Epithelial cell of proximal tubule (primary cell): ENCODE measurements at places on chromosomes 2 and 18.

DNA sequence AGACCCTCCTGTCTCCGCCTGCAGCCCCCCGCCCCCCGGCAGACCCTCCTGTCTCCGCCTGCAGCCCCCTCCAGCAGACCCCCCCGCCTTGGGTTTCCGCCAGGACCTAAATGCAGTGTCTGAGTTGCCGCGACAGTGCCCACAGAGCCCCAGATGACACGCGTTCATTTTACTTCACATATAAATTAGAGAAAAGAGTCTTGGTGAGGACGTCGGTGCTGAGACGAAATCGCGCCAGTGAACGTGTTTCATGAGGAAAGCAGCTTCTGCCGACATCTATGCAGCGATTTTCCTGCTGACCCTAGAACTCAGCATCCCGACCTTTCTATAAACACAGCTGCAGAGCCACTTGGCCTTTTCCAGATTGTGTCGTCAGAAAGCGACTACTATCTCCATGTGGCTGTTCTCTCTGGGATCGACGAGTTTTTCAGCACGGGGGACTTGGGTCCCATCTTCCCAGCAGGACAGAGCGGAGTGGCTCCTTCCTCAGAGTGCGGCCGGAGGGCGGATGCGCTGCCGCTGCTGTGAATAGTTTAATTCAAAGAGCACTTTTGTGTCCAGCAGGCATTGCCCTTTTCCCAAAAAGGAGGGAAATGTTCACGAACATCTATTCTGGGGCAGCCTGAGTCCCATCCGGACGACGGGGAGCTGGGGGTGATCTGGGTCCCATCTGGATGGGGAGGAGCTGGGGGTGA lies 136.7 kb downstream of the NFATC1 start:
- no peak for DNase-seq

DNA sequence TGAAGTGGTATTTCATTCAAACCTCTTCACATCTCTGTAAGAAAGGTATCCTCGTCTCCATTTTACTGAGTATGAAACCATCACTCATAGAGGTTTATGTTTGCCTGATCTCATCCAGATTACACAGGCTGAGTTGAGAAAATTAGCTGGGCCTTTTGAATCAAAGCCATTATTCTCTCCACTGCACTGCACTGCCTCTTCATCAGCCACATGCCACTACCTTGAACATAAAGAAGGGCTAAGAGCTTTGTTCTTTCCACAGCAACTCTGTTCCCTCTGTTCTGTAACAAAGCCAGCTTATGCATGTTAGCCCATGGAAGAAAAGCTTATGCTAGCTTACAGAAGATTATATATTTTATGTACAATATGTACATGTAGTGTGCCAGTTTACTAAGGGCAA lies 362.6 kb upstream of the DLGAP1 start:
- no peak for DNase-seq

DNA sequence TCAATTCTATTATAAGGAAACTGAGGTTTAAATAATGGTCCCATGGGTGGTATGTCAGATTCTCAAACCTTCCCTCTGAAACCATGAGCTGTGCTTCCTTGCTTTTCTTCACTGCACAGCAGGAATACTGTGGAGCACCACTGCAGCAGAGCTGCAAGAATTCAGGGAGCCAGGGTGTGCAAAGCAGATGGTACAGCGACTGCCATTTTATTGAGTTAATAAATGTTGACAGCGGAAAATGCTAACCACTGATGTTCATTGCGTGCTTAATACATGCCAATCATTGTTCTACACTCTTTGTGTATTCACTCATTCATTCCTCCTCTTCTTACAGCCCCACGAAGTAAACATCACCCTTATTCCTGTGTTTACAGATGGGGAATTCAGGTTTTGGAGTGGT lies 152.2 kb upstream of the THSD7B start:
- DNase-seq = no peak

GRCh38 chr2:20507166-20507692 lies 60.4 kb downstream of the RHOB start:
- no peak for DNase-seq

- DNase-seq = no peak
Measured at GRCh38 chr2:193072647-193073046, 877.9 kb upstream of the TMEFF2 start.

- no peak for DNase-seq
Measured at GRCh38 chr2:202911203-202911511, 316 bp downstream of the WDR12 start.

DNA sequence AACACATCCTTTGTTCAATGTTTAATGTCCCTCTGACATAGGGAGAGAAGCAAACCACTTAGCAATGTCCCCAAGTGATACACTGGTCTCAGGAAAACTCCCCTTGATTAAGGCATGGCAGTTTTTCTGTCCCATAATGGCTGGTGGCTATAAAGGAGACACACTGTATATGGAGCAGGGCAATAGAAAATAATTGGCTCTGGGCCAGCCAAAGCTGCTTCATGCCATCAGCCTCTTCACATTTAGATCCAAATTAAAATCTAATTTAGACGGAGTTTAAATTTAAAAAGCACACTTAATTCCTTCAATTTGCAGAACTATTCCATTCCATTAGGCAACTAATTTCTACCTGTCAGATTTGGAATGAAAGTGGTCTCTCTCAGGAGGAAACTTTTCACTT lies 638.1 kb downstream of the DSC3 start:
- no peak for DNase-seq

DNA sequence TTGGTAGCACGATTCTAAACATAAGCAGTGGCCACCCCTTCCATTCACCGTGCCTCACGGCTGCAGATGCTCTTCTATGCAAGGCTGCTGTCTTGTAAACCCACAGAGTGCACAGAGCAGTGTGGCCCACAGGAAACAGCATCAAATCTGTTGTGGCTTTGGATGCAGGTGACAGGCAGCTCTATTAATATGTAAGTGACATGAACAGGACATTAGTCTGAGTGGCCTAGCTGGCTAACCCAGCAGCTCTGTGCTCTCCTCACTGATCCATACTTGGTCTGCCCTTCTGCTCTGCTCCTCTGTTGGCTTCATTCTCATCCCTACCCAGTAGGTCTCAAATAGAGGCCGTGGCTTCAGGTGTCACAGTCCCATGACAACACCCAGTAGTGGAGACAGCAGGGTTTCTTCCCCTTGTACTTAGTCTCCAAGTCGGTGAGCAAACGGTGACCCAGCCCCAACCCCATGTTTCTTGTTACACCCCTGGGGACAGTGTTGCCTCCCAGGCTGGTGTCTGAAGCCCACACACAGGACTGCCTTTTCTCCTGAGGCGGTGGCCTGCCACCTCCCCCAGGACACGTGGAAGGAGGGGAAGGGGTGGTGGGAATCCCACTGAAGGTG lies 5.8 kb downstream of the SH3RF3 start:
- DNase-seq = no peak

- DNase-seq = no peak
Measured at GRCh38 chr2:65228263-65228750, 676 bp downstream of the ACTR2 start.

DNA sequence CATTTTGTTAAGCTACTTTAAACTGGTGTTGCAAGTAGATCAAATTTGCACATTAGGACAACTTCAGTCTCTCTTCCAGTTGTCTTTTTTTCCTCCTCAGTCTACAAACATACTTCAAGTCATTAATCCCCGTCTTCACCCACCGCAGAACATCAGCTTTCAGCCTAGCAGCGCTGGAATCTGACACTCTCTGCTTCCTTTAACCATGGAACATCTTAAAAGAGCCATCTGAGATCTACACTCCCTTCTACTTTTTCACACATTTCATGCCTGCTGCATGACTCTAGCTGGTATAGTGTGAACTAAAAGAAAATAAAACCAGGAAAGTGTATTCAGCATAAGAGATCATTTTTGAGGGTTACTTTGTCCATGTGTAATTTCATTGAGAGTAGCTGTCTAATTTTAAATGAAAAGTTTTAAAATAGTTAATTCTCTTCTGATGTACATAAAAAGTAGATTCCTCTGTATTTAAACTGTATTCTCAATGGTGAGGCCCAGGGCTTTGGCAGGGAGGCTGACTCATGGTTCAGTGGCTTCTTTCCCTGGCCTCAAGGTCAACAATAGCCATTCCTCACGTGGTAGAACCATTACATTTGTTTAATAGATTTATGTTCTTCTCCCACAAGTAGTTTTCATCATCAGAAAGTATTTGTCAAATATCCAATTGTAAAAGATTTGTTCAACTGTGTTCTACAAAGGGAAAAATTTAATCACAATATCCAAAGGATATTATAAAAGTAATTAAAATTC lies 16.5 kb downstream of the SGPP2 start:
- no peak for DNase-seq

DNA sequence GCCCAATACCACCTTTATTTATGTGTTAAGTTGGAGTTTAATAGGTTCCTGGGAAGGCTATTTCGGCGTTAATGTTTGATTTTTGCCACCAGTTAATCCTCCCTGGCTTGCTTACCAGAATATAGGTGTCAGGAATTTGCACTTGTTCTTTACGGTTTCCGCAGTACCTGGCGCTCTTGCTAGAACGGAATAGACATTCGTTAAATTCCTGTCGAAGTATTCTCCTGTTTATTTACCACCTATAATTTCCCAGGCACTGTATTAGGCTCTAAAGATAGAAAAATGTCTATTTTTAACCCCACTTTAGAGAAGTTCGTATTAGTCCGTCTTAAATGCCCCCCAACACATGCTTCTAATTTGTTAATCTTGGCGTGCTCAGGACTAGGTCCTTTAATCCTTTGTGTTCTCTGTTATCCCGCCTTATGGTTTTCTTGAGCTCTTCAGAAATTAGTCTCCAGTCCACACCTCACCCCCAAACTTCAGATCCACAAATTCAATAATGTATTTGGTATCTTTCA lies 575 bp downstream of the CCDC150 start:
- no peak for DNase-seq

DNA sequence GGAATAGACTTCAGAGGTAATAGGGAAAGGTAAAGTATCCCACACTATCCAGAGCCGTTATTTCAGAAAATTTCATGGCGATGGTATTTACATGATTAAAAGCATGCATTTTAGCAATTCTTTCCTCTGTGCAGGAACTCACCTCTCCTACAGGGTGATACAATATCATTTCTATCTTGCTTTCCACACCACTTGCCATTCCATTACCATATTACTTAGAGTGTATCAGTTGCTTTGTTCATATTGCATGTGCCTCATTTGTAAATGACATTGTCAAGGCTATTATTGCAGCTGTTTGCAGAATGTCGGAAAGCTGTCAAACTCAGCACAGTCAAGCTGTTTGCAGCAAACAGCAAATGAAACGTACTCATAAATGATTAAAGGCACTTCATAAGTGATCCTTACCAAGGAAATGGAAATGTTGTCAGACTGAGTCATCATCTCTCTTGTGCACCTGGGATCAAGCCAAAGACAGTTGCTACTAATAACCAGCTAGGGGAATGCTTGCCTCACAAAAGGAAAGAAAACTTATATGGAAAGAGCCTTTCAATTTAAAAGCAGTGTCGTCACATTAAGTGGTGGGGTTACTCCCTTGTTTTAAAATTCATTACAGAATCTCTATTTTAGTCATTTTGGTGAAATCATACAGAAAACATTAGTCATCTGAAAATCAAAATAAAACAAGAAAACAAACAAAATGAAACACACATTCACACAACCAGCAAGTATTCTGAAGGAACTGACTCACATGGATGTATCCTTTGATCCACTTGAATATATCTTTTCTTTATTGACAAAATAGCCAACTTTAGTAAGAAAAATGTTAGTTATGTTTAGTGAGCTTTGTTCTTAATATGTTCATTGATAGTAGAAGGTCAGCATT lies 1064.1 kb upstream of the CNTNAP5 start:
- peak; percentile 80 for DNase-seq

GRCh38 chr2:208010506-208010905 lies 14.8 kb downstream of the PLEKHM3 start:
- no peak for DNase-seq

DNA sequence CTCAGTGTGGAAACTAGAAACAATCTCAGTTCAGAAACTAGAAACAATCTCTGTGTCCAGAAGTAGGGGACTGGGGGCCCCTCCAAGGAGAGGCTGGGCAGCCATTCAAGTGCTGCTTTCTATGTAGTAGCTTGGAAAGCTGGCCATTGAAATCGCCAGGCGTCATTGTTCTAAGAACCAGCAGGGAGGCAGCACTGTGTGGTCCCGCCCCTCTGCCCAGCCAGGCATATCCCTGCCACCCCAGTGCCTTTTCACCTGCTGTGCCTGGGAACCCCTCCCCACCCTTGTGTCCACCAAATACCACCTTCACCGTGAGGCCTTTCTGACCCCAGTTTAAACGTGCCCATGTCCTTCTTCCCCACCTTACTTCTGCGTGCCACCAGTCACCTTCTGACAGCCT lies 221.6 kb downstream of the GBX2 start:
- DNase-seq = no peak

DNA sequence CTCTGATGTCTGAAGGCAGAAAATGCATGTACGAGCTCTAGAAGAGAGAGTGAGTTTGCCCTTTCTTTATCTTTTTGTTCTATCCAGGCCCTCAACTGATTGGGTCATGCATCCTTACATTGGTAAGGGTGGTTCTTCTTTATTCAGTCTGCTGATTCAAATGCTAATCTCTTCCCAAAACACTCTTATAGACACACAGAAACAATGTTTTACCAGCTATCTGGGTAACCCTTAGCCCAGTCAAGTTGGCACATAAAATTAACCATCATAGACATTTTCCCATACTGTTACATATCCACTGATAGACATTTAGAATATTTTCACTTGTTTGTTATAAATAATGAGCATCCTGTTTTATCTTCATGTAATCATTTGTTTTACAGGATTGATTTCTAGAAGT lies 141.2 kb downstream of the TAF4B start:
- DNase-seq = no peak

GRCh38 chr2:40450796-40451430 lies 977 bp downstream of the SLC8A1 start:
- no peak for DNase-seq

DNA sequence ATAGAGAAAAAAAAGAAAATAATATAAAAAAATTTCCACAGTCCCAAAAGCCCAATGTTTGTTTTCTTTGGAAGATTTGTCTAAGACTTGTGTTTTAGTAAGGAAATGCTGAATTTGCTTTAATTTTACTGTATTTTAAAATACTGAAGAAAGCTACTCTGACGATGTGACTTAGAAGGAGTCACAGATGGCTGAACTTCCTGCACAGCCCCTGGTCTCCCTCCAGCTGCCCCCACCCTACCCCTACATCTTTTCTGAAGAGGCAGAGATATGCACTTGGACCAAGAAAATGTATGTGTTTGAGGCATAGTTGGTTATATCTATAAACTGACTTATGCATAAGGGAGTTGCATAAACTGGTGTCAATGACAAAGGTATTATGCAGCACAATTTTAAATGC lies 172.3 kb downstream of the CDH2 start:
- DNase-seq = no peak

DNA sequence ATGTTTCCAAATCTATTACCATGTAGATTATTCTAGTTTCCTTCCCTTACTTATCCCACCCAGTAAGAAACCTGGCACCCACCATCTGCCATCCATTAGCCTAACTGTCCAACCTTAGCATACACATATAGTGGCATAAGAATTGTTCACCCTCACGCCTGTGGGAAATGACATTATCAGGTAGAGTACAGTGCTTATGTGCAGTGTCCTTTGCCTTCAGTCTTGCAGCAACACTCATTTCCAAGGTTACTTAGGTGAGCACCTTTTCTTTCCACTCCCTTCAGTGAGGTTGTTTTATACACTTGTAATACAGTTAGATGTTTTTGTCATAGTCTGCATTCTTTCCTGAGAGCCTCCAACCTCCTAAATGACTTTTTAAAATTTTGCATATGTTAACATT lies 18.1 kb downstream of the AQP12B start:
- DNase-seq = no peak

- DNase-seq = no peak
Measured at GRCh38 chr2:235255693-235256092, 238.2 kb upstream of the AGAP1 start.
